Activated CD4-positive, alpha-beta memory T cell treated with anti-CD3 and anti-CD28 coated beads, Interleukin-2, amount 10 ng/mL, durations not matched to agents 7 days and 5 days (primary cell): ENCODE measurements at places on chromosomes 7 and 10.

DNA sequence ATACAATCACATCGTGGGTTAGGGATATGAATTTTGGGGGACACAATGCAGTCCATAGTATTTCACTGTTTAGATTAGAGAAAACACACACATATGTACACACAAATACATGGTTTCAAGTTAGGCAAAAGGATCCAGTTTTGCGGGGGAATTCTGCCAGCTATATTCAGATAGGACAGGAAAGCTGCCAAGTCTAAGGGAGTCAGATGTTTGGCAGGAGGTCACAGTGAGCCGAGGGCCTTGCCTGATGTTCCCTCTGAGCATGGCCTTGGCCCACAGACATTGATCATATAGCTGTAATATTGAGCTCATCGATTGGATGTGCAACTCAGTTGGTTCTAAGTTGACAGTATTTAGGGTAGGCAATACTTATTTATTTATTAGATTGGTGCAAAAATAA, 122.8 kb downstream of the ADRA2A start:
- DNase-seq: no peak

- DNase-seq: no peak
Observed at GRCh38 chr10:131245475-131246059, 66.0 kb downstream of the TCERG1L start.

- DNase-seq: no peak
Observed at GRCh38 chr10:10865303-10865702, 152.4 kb upstream of the CELF2 start.

- peak; percentile 39 for DNase-seq
Observed at GRCh38 chr7:65731562-65732035, 141.3 kb upstream of the VKORC1L1 start.

DNA sequence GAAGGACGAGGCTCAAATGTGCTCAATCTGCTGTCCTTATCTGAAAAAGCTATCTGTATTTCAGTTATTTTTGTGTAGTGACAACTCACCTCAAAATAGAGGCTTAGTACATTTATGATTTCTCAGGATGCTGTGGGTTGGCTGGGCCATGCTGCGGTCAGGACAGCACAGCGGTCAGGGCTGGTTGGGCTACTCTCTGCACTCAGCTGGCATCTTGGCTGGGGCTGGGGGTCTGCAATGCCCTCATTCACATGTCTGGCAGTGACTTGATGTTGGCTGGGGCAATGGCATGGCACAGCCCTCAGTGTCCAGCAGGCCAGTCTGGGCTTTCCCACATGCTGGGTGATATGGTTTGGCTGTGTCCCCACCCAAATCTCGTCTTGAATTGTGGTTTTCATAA, 15.6 kb upstream of the INMT start:
- no peak for DNase-seq

- DNase-seq: no peak
Observed at GRCh38 chr7:36570528-36571189, 153.6 kb downstream of the AOAH start.

GRCh38 chr10:50563906-50564305, 59.9 kb downstream of the SGMS1 start:
- no peak for DNase-seq

GRCh38 chr10:21314111-21314626, 211.3 kb downstream of the SKIDA1 start:
- DNase-seq: no peak

- DNase-seq: no peak
Observed at GRCh38 chr10:21317902-21318301, 207.6 kb downstream of the SKIDA1 start.

- DNase-seq: no peak
Observed at GRCh38 chr10:8691498-8692017, 637.1 kb downstream of the GATA3 start.

- DNase-seq: no peak
Observed at GRCh38 chr7:140674899-140675701, 2.4 kb downstream of the ADCK2 start.

- no peak for DNase-seq
Observed at GRCh38 chr10:13924040-13924725, 337.4 kb downstream of the PRPF18 start.

DNA sequence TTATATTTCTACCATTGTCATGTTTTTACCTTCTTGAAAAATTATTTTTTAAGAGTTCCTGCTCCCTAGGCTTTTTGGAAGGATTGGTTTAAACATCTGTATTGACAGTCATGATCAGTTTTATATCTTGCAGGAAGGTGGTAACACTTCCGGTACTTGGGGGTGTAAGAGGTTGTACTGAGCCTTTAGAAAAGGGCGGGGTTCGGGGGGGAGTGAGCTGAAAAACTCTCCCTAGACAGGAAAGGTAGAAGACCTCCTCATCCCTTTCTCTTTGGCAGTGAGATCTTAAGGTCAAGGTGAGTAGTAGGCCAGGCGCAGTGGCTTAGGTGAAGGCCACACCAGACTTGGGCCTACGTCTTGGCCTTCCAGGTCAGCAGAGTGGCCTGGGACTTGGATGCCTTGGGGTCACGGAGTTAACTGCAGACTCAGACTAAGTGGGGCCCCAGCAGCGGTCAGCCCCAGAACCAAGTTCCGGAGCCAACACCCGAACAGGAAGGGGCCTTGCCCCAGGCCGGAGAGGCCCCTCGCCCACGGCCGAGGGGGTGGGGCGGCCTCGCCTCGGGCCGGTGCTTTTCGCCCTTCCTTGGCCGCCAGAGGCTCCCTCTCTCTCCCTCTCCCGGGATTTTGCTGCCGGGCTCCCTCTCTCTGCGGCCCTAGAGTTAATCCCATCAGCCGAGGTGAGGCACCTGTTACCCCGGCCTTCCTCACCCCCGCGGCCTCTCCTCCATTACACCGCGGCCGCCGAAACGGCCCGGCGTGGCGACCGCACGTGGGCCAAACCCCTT, at the start of gene PPP1R9A:
TSS of gene PPP1R9A (plus strand) at position 569 of the 785 bp plus-strand sequence. CDS start 2,520 bp downstream, outside the sequence.
- DNase-seq: no peak

- DNase-seq: no peak
Observed at GRCh38 chr7:51031791-51032515, 249.3 kb upstream of the GRB10 start.

DNA sequence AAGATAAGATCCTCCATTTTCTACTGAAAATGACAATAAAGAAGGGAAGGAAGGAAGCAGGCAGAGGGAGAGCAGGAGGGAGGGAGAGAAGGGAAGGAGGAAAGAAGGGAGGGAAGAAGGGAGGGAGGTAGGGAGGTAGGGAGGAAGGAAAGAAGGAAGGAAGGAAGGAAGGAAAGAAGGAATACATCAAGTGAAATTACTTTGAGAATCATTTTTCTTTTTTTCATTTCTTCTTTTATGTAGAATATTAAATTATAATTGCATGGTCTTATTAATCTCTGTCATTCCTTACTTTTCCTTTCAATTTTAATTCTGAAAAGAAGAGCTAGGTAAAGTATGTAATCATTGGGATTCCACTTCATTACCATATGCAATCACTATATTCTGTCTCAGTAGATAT, 97.8 kb downstream of the PLXDC2 start:
- DNase-seq: no peak

- no peak for DNase-seq
Observed at GRCh38 chr7:101731502-101732084, 85.8 kb upstream of the CUX1 start.

- no peak for DNase-seq
Observed at GRCh38 chr7:96388620-96389383, 66.9 kb upstream of the SLC25A13 start.

DNA sequence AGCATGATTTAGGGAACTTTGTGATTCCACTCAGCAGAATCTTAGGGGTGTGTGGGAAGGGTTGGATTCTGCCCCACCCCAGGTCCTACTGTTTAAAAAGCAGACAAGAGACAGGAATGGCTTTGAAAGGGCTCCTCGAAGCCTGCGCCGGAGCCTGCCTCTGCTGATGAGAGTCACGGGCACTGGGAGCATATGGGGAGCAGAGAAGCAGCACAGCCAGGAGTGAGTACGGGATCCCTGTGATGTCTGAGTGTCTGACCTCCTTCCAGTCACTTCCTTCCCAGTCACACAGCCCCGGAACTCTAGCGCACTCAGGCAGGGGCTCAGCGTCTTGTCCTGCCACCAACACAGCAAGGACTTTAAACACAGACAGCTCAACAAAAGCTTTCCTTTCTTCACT, 514.9 kb upstream of the DPP6 start:
- DNase-seq: no peak

DNA sequence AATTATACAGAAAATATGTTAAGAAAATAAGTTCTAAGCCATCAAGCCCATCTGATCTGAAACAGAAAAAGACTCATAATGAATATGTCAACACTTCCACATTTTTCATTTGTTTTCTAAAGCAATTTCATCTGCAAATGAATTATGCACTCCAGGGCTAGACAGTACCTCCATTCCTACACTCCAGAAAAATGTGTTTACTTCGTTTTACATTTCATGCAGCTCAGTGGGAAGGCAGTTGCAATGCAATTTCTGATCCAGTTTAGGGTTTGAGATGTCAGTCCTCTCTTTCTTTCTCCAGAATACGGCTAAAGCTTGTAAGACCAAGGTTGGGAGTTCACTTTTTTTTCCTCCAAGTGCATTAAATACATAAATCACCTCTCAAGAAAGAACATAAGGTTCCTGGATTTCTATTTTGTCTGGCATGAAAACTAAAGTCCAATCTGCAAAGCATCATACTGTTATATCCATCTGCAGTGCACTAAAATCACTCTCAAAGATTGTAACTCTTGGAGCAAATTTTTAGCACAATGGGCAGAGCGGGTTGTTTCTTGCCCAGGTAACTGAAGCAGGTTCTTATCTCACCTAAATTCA, 348.8 kb upstream of the C7orf33 start:
- DNase-seq: no peak

DNA sequence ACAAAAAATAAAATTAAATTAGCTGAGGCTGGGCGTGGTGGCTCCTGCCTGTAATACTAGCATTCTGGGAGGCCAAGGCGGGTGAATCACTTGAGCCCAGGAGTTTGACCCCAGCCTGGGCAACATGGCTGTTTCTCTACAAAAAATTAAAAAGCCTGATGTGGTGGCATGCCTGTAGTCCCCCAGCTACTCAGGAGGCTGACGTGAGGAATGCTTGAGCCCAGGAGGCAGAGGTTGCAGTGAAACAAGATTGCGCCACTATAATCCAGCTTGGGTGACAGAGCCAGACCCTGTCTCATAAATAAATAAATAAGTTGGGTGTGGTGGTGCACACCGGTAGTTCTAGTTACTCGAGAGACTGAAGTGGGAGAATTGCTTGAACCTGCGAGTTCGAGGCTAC, 65.1 kb downstream of the GNA12 start:
- DNase-seq: no peak

DNA sequence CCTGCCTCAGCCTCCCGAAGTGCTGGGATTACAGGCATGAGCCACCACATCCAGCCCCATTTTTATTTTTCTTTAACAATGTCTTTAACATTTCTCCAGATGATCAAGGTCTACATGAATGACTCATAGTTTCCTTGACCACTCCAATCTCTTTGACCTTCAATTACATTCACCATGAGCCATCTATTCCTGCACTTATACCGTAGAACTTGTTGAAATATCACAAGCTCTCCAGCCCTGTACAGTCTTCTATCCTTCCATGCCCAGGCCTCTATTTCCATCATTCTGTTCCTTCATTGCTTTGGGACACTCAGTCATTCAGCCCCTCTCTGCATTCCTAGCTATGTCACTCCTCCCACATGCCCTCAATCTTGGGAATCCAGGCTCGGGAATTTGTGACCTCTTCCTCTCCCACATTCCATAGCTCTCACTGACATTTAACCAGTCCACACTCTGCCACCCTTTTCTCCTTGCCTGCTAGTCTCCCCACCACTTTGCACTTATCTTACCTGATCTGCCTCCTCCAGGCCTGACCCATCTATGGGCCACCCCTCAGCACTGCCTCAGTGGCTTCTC, 151.8 kb upstream of the STK17A start:
- DNase-seq: no peak

DNA sequence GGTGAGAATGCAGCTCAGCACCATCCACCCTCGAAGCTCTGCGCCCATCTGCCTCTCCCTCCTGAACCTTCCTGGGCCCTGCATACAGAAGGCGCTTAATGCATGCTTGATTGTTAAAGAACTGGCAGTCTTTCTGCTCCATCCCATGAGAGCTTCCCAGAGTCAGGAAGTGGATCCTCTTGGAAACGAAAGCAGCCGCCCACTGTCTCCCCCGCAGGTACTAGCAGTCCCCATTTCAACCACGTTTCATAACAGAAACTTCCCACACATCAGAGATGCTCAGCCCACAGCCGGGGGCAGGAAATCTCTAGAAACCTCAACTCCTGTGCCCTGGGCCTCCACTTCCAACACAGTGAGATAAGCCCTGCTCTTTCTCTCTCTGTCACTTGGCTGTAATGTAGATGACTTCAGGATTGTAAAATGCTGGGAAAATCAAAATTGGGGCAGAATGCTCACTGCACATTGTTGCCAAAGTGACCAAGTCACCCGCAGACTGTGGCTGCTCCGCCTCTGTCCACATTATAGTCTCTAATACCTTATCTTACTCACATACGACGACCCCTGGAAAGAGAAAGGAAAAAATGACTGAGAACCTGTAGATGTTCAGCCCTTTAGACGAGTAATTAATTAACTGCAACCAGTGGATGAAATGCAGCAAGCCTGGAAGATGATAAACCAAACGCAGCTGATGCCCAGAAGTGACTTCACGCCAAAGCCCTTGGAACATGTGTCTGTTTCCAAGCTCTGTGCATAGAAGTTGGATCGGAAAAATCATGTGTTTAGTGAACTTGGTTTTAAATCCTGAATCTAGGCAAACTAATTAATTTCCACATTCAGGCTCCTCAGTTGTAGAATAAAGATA, 28.5 kb downstream of the GSDME start:
- DNase-seq: no peak

- DNase-seq: no peak
Observed at GRCh38 chr10:7872041-7872442, 53.7 kb downstream of the TAF3 start.

DNA sequence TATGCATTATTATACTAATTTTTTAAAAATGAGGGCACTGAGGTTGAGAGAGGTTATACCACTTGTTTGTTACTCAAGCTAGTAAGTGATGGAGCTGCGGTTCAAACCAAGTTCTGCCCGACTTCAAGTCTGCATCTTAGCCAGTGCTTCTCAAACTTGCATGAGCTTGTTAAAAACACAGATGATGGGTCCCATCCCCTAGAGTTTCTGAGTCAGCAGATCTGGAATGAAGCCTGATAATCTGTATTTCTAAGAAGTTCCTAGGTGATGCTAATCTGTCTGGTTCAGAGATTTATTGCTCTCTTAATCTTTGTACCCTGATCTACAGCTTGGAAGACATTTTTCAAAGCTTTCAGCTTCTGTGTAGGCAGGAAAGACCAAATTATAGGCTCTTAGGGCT, 67.7 kb upstream of the CC2D2B start:
- no peak for DNase-seq

GRCh38 chr10:74474022-74474713, 323.1 kb downstream of the ADK start:
- DNase-seq: no peak
